ENCODE measurements at places on chromosomes 3 and 15.

GRCh38 chr3:174821477-174821876, 37.7 kb upstream of the NAALADL2 start:
- peak; percentile 8 for DNase-seq

DNA sequence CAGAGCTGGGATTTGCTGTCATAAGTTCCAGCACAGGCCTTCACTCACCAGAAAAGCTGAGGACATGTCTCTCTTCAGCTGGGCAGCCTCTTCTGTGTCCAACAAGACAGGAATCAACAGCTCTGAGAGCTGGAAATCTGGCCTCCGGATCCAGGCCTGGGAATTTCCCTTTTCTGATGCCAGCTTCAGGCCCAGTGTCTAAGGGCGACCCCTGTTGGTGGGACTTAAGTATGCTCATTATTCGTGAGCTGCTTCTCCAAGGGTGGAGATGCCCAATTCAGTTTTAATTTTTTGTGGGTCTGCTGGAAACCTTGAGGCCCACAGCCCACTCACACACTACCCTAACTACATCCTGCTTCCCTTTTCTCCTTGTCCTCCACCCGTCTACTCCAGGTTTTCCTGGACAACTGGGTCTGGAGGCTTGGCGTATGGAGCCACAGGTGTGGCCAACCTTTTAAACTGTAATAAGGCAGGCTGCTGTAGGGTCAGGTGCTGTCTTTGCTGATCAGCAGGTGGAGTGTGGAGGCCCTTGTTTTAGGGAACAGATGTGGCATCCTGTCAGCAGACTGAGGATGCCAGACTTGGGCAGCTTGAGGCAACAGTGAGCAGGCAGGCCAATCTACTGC, 2.6 kb upstream of the CEMIP start:
- DNase-seq: peak; percentile 54

GRCh38 chr15:76059320-76060117, at the start of gene TMEM266:
TMEM266 (plus strand) TSS chr15:76059985; CDS start chr15:76134264, 74,279 bp downstream.
- no peak for DNase-seq

DNA sequence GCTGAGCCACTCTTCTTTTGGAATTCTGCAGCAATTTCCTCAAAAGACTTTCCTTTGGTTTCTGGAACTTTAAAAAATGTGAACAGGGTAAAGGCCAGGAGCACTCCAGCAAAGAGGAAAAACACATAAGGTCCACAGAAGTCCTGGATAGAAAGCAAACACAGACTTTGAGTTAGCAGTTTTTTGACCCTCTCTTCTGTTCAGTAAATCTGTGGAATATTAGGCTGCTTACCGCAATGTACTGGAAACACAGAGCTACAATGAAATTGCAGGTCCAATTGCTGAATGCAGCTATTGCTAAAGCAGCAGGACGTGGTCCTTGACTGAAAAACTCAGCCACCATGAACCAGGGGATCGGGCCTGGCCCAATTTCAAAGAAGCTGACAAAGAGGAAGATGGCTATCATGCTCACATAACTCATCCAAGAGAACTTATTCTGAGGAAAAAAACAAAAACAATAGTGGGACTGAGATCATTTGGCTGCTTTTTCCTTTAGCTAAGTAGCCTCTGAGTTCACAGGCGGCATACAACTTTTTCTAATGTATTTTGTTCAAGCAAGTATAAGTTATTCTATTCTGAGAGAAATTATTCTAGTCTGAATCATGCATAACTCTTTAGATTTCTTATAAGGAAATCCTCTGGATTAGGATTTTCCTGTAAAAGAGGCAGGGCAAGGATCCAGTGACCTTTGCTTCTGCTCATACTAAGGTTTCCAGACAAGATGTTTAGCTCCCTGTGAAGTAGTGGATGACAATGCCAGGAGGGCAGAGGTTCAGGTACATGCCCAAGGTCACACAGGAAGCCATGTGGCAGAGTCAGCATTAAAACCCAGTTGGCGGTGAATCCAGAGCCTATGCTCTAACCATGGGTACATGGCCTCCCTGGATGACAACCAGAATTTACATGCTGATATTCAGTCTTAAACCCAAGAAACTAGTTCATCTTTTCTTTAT, 28.3 kb downstream of the SLC2A2 start:
- DNase-seq: no peak

- no peak for DNase-seq
Measured at GRCh38 chr3:53815651-53816050, 30.6 kb downstream of the CHDH start.

DNA sequence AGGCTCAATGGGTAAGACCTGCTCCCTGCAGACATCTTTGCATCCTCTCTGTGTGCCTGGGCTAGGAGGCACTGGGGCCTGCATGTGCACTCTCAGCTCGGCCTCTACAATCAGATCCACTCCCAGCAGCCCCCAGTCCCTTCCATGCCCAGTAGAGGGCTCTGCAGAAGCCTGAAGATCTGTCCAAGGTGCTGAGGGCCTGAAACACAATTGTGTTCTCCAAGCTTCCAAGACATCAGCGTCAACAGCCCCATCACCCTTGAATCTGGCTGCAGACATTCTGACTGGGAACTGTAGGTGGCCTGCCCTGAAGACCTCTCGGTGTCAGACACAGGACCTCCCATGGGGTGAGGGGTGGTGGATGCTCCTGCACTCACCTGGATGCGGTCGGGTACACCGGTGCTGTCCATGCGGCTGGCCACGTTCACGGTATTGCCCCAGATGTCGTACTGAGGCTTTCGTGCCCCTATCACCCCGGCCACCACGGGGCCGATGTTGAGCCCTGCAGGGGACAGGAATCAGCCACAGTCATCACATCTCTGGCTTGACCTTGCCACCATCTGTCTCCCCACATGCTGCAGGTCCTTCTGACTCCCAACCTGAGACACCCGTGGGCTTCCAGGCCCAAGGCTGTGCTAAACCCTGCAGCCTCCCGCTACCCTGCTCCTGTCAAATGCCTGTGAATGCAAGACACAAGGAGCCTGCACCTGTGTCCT, 84.7 kb downstream of the SEC22A start:
- DNase-seq: no peak

DNA sequence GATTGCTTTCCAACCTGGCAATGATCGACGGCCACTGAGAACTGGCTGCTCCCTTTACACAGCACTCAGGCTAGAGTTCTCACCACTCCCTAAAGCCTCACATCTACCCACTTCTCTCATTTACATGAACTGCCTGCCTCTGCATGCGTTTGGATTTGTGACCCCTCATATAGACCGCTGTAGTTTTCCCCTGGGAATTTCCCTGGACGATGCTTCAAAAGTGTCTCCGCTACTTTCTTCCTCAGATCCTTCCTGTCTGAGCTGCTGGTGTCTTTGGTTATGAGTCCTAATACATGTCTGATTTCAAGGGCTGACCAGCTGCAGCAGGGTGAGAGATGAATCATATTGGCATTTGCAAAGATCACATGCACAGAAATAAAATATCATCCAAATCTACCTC, 116.7 kb upstream of the ETV5 start:
- DNase-seq: peak; percentile 40

DNA sequence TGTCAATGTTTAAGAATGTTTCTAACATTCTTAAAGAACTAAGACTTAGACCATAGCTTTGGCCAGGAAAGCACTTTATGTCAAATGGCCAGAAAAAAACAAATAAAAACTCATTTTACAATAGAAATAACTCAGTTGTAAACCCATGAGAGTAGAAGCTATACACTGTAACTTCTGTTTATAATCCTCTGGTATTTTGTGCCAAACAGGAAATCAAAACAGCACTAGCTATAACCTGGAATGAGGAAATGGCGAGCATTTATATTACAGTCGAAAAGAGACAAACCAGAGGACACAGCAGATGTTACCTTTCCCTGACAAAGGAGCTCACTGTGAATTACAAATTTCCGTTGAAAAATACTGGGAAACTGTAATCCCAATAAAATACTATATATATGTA, 10.3 kb downstream of the GK5 start:
- DNase-seq: no peak

DNA sequence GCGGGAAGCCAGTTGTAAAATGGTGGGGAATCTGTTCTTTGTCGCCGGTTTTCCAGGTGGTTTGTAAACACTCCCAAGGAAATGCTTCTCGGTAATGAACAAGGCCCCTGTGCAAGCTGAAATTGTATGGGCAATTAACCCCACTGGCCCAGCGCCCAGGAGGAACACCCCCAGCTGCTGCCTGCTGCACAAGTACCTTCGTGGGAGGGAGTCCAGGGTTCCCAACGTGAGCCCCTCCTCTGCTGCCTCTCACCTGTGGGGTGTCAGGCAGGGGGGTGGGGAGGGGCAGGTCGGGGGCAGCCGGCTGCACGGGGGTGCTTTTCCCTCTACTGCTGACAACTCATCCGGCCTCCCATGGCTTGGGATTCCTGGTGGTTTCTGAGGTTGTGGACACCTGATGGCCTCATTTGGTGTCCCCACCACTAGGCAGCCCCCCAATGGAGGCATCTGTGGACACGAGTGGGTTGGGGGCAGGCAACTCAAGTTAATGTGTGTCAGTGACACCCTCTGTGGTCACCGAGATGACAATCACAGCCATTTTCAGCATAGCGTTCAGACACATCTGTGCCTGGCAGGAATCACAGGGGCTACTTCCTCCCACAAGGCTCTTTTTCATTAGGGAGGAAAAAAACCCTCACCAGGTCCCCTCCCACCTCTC, 35.6 kb upstream of the PRR23E start:
- DNase-seq: no peak

DNA sequence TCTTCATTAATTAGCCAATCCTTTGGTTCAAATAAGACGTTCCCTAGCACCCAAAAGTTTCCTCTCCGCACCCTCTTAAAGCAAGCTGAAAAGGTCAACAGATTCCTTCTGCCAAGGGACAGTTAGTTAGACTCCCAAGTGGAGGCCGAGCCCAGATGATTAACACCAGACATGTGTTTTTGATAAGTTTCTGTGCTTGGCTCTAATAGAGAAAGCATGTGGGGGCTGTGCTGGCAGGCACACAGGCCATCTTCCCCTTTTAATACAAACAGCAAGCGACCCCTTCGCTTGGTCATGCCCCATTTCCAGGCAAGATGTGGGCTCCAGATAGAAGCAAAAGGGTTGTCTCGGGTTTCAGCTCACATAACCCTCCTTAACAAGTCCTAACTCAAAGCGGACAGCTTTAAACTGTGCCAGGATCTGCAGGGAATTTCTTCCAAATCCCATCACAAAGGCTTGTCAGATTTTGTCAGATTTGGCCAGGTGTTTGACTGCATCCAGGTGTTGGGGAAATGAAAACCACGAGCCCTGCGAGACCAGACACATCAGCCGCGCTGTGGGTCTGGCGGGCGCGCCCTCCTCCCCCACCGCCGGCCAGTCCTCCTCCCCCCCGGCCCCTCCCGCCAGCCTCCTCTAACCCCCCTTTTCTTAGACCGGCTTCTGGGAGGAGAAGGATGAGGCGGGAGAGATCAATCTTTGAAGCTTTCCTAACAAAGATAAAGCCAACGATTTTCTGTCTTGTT, 3.3 kb downstream of the HES1 start:
- no peak for DNase-seq

- DNase-seq: no peak
Measured at GRCh38 chr3:41247055-41248004, 48.0 kb downstream of the CTNNB1 start.

DNA sequence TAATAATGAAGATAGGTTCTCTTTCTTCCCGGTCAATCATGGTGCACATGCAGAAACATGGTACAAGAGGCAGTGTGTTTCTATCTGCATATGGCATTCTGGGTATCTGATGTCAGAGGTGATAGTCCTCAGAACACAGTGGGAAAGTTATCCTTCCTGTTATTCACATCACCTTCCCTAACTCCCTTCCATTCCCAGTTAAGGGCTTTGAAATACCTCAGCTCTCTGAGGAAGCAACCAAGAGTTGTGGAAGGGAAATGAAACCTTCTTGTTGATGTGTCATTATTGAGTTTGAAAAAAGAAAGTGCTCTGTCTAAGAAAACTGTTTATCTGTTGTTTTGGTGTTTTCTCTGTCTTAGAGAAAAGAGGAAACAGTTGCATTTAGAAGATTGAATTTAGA, 21.9 kb upstream of the P2RY13 start:
- DNase-seq: no peak

DNA sequence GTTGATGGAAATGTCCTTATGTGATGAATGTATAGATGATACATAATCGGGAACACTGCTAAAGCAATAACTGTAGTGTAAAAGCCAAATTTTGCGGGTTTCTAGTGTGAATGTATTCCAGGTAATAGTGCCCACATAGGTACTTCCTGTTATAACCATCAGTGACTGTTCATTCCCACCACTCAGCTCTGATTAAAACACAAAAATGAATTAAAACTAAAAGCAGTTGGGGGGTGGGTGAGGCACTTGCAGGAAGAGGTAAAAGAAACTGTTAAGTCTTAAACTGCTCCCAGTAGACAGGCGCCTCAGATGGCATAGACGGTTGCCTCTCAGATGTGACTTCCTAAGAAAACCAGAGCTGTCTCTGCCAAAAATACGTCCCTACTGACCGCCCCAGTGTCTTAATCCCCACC, 893 bp upstream of the MTHFS start:
- DNase-seq: no peak

GRCh38 chr15:41562784-41563198, 3.8 kb downstream of the TYRO3 start:
- no peak for DNase-seq

DNA sequence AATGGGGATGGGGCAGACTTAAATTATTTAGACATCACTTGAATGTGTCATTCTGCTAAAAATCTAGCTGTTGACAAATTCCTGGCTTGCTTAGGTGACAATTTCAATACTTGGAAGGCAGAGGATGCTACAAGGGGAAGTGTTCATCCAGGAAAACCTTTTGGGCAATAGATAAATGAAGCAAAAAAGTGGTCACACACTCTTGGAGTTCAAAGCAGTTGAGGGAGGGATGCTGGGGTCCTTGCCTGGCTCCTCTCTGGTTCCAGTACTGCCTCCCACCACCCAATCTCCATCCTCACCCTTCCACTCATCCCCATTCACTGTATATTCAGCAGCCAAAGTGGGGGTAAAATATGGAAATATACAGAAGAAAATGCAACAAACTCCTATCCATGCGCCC, 52.6 kb upstream of the FRMD4B start:
- DNase-seq: no peak

- peak; percentile 40 for DNase-seq
Measured at GRCh38 chr3:150083655-150084042, 113.0 kb upstream of the PFN2 start.

DNA sequence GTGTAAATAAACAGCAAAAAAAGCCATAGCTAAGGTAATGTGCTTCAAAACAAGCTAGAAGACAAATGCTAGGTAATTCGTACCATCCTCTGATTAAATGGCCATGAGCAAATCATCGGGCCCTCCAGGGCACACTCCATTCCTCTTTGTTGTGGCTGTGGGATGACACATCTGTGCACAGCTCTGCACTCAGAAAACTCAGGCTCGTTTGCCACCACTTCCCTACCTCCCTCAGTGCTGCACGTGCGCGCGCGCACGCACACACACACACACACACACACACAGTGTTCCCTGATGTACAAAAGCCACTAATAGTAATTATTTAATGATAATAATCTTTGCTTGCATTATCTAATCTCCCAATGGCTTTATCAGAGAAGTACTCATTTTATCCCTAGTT, 336.6 kb downstream of the FEZF2 start:
- DNase-seq: no peak

GRCh38 chr3:166270429-166270828, 433.2 kb upstream of the BCHE start:
- DNase-seq: no peak

GRCh38 chr3:176765382-176765900, 431.8 kb downstream of the TBL1XR1 start:
- DNase-seq: no peak

GRCh38 chr3:184377374-184377773, 633 bp downstream of the THPO start:
- DNase-seq: no peak

- DNase-seq: no peak
Measured at GRCh38 chr15:90482124-90483011, 47.4 kb upstream of the CRTC3 start.
